ENCODE measurements at places on chromosomes 3 and 15. TPM values are rescaled to one million over a fixed set of nuclear protein-coding genes. Genes with fewer than 3 reads are reported as not detected.

- DNase-seq: no peak
These were observed 971.4 kb downstream of the MCTP2 start for GRCh38 chr15:95202569-95203349.

DNA sequence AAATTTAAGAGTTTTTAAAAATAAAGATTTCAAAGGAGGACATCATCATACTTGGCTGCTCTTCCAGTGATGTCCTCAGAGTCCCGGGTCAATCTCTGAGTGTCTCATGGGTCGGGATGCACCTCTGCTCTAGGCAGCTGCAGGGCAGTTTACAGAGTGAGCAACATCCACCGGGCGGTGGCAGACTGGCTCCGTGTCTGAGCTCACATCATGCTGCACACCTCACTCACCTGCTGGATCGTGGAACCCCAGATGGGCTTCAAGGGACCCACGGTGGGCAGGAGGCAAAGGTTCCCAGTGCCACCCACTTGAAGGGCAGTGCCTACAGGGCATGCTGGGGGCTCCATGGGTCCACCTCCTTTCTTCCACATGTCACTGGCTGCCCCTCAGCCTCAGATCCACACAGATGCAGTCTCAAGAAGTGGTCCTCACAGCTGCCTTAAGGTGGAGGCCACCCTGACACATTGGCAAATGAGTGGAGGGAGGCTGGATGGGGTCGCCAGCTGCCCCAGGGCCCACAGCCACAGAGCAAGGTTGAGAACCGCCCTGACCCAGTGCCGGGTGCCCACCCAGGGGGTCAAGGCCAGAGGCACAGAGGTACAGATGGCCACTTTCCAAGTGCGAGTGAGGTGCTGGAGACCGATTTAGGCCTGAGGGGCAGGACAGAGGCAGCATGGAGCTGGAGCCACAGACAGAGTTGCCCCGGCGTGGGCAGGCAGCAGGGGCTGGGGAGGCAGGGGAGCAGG, 25.2 kb downstream of the CYFIP1 start:
- DNase-seq: no peak

- DNase-seq: no peak
These were observed 83.5 kb upstream of the ZNF280D start for GRCh38 chr15:56816781-56817180.

DNA sequence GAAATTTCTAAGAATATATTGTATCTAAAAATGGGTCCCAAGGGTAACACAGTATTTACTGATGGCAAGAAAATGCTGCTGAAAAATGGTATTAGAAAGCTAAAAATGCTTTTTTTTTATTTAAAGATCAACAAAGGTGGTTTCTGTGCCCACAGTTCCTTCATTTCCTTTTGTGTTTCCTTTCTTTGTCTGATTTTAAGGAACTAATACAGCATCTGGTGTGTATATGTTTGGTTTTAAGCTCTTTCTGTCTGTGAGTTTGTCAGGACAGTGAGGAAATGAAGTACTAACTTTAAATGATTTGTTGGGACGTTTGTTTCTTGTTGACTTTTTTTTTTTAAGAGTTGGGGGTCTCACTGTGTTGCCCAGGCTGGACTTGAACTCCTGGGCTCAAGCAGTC, 38.2 kb downstream of the RASA2 start:
- DNase-seq: no peak

GRCh38 chr15:72155003-72155621, 36.9 kb downstream of the SENP8 start:
- DNase-seq: peak; percentile 39

DNA sequence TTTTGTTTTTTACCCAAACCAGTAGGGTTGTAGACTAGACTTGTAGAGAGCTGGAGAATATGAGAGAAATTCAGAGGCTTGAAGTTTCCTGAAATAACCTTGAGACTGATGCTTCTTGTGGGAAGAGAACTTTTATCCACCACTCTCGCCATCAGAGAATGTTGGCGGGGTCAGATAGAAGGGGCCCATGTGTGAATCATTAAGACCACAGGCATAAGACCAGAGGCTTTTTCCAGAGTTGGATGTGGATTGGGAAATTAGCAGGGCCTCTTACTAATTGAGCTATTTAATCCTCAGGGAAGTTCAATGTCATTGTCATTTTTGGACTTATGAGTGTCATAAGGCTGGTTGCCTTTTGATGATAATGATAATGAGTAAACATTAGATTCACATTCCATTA, 246.9 kb upstream of the THRB start:
- no peak for DNase-seq

GRCh38 chr3:59185591-59186369, 136.0 kb upstream of the CFAP20DC start:
- DNase-seq: no peak

DNA sequence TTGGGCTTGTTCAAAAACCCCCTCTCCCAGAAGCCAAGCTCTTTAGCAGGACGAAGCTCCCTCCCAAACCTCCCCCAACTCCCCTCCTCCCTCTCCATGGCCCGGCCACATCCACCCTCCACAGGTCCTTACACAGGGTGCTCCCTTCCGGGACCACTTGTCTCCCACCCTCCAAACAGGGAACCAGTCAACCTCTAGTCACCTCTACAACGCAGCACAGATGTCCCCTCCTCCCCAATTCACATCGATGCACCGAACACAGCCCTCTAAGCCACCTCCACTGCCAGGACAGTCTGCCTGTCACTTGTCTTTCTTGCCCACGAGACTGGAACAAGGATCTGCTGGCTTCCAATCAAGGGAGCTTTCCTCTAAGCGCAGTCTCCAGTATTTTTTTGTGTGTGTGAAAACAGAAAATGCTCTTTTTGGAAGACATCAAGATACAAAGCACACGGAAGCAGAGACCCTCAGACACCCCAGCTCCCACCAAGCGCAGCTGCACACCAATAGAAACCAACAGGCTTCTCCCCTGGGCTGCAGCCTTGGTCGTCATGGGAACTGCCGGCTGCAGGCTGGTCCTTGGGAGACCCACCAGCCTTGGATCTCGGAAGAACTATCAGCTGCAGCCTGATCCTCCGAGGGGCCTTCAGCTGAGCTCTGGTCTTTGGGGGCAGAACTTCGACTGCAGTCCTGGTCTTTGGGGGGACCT, 26.5 kb downstream of the IQSEC1 start:
- DNase-seq: no peak

DNA sequence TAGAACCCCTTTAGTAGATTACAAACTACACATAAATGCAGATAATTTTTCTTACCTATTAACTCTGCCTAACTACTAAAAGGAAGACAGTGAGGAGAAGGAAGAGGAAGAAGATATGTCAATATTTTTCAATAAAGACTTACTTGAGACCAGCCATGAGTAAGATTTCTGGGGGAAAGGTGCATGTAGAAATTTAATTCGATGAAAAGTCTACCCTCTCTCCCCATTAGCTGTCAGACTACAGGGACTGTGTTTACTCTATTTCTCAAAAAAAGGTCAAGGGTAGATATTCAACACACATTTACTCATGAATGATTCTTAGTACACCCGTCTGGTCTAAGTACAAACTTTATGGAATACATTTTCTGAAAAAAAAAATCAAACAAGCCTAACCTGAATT, 6.8 kb downstream of the TSPAN3 start:
- no peak for DNase-seq

- DNase-seq: no peak
These were observed 2.5 kb upstream of the ISLR start for GRCh38 chr15:74170875-74171578.

DNA sequence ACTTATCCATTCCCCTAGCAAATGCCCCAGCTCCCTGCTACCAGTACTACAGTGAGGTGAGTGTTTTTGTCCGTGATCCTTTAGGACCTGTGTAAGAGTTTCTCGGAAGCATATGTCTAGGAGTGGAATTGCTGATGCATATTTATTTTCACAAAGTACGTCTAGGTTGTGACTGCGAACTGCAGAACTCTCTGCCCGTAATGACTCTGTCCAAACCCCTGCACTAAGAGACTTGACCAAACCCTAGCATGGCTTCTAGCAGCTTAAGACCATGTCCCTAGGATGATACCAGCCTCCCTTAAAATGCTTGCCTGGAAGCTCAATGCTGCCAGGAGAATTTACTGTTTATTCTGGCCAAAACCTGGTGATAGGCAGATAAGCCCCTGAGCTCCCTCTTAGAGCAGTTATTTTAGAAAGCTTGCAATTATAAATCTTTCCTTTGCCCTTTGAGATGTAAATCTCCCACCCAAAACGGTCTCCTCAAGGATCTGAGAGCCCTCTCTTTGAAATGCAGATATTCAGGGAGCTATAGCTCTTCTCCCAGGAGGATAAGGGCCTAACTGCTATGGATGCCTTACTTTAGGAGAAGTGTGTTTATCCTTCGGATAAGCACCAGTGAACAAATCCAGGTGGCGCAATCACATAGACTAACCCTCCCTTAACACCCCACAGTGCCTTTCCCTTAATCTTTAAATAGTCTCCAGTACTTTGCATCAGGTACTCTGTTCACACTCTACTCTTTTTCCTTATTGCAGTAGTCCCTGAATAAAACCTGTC, 14.7 kb upstream of the CA12 start:
- no peak for DNase-seq

GRCh38 chr3:12273045-12273695, 15.7 kb upstream of the PPARG start:
- DNase-seq: no peak

GRCh38 chr3:133476971-133477375, 77.1 kb downstream of the BFSP2 start:
- no peak for DNase-seq

DNA sequence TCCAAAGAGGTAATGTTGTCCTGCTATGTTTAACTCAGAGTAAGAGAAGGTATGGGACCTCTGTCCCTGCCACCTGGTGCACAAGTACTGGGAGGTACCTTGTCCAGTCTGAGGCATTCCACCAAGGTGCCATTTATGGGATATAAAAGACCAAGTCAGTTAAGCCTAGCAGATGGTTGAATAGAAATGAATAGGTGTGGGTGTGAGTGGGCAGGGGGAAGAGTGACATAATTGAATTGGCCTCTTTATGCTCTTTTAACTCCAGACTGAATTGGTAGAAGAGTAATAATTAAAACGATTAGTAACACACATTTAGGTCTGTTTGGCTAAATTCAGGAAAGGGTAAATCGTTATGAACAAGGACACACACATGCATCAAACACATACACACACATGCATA, 562 bp downstream of the ADGRG7 start:
- no peak for DNase-seq

- no peak for DNase-seq
These were observed 34.2 kb downstream of the ADAMTS17 start for GRCh38 chr15:100307241-100308212.

GRCh38 chr3:89113893-89114840, 6.7 kb downstream of the EPHA3 start:
- DNase-seq: peak; percentile 62

GRCh38 chr15:99504823-99505551, 60.8 kb upstream of the MEF2A start:
- DNase-seq: no peak

- peak; percentile 28 for DNase-seq
These were observed 136.5 kb downstream of the ZNF609 start for GRCh38 chr15:64596701-64597476.

- DNase-seq: no peak
These were observed 885.9 kb downstream of the FHIT start for GRCh38 chr3:60365360-60365759.

GRCh38 chr15:96583671-96584070, 253.2 kb downstream of the NR2F2 start:
- DNase-seq: no peak

DNA sequence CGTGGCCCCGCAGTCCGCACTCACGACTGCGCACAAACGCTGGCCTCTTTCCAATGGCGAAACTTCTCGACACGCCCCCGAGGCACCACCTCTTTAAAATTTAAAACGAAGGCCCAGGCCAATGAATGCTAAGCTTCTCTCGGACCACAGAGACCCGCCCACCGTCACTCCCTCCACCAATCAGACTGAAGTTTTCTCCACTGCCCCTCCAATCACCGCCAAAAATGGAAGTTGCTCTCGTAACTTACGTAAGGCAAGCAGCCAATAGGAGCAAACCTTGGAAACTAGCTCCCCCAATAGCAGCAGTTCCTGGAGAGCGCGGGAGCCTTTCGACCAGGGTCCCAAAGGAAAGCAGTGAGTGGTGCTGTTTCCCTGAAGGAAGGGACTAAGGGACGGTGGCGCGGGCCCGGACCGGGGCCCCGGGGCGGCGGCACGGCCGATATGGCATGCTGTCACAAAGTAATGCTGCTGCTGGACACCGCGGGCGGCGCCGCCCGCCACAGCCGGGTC, at the start of gene TICRR:
TICRR (plus strand) TSS at position 324 of the 510 bp plus-strand sequence; CDS start at position 442, 118 bp downstream.
- DNase-seq: peak; percentile 96

GRCh38 chr3:42652611-42653302, 740 bp upstream of the ZBTB47 start:
- peak; percentile 68 for DNase-seq

DNA sequence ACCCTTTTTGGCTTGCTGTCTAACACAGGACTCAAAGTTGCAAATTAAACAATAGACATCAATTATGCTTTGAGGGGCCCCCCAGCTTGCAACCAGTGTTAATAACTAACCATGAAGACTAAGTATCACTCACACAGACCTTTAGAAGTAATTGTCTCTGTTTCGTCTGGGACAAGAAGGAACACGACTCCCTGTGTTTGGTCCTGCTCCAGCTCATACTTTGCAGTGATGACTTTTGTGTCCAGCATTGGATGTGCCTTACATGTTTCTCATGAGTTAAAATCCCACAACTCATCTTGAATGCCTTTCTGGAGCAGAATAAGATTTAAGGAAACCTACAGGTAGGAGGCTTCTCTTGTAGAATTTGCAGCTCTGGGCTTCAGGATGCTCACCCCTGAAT, 53.1 kb downstream of the GMNC start:
- no peak for DNase-seq

DNA sequence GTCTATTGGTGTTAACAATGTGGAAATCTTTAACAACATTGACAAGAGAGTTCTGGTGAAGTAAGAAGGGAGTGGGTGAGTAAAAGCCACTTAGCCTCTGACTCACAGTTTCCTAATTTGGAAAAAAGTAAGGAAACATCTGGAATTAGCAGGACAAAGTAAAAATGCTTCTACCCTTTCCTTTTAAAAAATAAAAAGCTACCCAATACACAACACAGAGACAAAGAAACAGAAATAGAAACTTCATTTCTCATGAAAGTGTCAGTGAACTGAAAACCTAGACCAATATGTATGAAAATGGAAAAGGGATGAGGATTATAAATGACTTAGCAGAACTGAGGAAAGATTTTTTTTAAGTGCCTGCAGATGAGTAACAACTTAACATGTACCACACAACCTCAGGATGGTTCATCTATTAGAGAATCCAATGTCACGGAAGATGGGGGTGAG, 65.4 kb downstream of the SSR3 start:
- DNase-seq: no peak

- no peak for DNase-seq
These were observed 109.6 kb upstream of the RBMS3 start for GRCh38 chr3:29171043-29171990.

Gene MINAR1
- total RNA-seq: 0.33 TPM

Gene GOLGA6L22
- not detected for total RNA-seq

Gene CCR8
- not detected for total RNA-seq

Gene NR1I2
- total RNA-seq: 0.22 TPM

Gene PARP15
- total RNA-seq: 0.36 TPM

Gene CNTN4
- 0.35 TPM for total RNA-seq

Gene WDR76
- 3.8 TPM for total RNA-seq

Gene GOLGA6L10
- total RNA-seq: 0.60 TPM

Gene TSEN2
- 23.5 TPM for total RNA-seq

Gene CMTM8
- total RNA-seq: 0.48 TPM
